ENCODE measurements at places on chromosomes 11 and 22.

DNA sequence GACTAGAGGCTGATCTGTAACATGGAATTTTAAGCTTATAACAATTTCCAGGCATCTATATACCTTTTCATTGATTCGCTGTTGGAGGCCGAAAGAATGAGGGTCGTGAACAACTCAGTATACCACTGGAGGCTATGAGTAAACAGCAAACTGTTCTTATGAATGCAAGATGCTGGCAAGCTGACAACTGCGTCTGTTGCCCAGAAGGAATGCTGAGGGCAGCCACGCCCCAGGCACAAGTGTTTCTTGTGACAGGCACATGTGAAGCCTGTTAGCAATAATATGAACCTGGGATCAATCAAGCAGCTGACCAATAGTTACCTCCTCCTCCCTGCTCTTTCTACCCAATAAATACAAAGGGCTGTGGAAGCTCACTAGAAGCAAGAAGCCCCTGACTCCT is 15.3 kb downstream of the RTCB start:
- DNase-seq = no peak

GRCh38 chr11:43503417-43503816 is 144.7 kb downstream of the TTC17 start:
- DNase-seq = no peak

DNA sequence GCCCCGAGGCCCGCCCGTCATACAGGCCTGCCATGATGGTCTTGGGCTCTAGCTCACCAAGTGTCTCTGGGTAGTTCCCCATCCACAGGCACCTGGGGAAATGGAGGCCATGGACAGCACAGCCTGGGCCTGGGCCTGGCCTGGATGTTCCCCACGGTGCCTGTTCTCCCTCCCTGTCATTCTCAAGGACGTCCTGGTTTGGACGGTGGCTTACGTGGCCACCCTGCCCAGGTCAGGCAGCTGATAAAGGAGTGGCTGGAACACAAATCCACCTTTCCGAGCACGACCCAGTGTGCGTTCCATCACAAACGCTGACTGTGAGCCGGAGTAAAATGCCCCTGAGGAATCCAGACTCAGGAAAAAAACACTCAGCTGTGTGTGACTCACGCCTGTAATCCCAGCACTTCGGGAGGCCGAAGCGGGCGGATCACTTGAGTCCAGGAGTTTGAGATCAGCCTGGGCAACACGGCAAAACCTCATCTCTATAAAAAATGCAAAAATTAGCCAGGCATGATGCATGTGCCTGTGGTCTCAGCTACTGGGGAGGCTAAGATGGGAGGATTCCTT is 41.2 kb upstream of the TESMIN start:
- no peak for DNase-seq

- no peak for DNase-seq
Measured at GRCh38 chr11:79046366-79046765, 394.5 kb downstream of the TENM4 start.

- no peak for DNase-seq
Measured at GRCh38 chr22:24554313-24555164, at the start of gene GUCD1. Gene GUCD1 (minus strand): TSS chr22:24555138. CDS start chr22:24554991, 147 bp downstream.

GRCh38 chr11:109241988-109242536 is 179.9 kb upstream of the C11orf87 start:
- DNase-seq = no peak

DNA sequence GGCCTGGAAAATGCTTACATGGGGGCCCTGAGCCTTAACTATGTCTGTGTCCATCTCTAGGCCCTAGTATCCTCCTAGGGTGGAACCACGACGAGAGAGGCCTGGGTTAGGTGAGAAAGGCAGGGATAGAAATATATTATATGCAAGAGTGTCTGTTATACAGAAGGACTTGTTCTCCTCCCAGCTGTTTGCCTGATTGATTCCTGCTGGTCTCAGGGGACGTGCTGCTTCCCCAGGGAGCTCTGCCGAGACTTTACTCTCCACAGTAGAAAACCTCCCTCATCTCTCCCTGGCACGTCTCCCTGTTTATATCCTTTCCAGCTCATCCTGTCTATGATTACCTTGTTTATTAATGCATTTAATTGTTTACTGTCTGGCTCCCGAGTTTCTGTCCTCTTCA is 132.6 kb downstream of the MIAT start:
- no peak for DNase-seq

DNA sequence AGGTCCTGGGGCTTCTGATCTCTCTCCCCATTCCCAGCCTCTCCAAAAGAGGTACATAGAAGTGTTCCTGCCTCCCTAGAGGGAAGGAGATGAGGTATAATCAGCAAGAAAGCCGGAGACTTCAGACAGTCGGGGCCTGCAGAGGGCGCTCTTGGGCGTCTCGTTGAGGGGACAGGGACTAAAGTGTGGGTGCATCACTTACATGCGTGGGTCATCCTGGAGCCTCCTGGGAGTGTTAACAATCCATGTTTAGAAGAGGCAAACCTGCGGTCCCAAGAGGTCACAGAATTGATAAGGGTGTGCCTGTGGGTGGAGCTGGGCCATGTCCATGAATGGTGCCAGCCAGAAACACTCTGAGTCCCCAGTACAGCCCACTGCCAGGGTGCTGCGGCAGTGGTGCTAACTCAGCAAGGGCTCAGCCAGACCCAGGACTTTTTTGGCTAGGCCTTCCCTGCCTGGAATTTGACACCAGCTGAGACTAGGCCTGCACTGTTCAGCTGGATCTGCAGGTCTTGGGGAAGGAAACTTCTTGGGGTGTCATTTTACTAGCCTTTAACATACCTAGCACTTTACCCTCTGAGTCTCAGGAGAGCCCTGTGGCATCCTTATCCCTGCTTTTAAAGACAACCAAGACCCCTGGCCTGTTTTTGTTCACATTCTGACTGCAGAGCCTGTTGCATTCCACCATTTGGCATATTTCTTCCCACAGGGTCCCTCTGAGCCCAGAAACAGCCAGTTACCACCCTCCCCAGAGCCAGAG is 5.5 kb downstream of the YDJC start:
- no peak for DNase-seq

DNA sequence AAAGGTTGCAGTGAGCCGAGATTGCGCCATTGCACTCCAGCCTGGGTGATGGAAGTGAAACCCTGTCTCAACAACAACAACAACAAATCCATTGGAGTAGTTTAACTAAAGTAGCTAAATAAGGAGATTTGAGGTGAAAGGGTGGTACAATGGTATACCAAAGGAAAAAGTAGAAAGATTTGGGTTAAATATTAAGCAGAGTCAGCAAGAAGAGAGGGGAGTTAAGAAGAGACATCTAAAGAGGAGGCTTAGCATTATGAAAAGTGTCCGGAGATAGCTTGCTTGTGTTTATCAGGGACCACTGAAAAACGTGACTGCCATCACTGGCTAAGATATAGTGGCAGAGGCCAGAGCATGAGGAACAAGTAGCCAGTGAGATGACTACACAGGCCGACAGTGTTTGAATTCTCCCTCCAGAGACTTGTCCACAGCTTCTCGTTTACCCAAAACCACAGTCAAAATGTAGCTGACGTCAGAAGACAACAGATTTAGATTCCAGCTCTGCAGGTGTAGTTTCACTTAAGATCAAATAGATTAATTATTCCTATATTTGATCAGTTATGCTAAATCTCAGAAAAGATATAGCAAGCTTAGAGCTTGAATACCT is 32.6 kb upstream of the GRK2 start:
- DNase-seq = no peak

- DNase-seq = no peak
Measured at GRCh38 chr11:39724404-39724803, 1735.0 kb downstream of the LRRC4C start.

DNA sequence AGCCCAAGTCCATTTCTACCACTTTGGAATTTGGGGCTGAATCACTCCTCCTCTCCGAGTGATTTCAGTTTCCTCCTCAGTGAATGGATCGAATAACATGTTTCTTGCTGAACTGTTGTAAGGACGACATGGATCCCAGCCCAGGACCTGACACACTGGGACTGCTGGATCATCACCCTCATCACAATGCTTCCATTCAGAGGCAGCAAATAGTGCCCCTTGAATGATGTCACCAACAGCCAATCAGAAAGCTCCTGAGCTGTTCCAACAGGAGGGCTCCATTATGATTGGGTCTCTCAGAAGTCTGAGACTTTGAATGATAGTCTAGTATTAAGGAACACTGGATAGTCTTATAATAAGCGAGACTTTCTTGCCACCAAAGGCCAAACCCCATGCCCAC is 158.9 kb downstream of the MYO18B start:
- no peak for DNase-seq

DNA sequence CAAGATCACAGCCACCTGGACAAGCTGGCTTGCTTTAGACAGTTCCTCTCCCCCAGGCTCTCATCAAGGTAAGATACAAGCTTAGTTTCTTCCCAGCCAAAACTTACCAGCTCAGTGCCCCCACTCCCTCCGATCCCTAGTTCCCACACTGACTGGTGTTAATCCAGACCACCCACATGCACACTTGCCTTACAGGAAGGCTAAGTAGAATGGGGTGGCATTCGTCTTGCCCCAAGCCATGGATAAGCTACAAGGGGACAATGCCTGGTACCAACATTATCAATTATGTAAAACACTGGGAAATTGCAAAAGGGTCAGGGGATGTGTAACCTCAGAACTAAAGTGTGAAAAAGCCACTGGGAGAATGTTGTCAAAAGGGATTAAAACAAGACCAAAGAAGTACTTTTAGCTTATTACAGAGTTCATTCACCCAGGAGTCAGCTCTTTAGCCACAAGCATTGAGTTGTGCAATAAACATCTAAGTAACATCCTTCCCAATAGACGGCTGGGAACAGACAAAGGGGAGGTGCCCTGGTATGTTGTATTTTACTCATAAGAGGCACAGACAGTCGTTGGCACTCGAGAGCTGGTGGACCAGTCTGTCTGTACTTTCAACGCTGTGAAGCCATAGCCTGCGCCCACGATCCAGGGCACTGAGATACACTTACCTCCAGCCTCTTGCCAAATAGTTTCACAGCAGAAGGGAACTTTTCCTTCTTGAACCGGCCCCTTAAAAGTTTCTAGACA is 1.1 kb downstream of the DHCR7 start:
- peak; percentile 38 for DNase-seq

GRCh38 chr11:110366291-110366690 is 63.5 kb upstream of the FDX1 start:
- no peak for DNase-seq

- DNase-seq = no peak
Measured at GRCh38 chr11:91174193-91174592, 951.3 kb upstream of the CHORDC1 start.

- DNase-seq = no peak
Measured at GRCh38 chr11:46450846-46451477, 59.4 kb upstream of the CHRM4 start.

- DNase-seq = no peak
Measured at GRCh38 chr11:70871881-70872280, 380.5 kb downstream of the SHANK2 start.

Measured in KG1 (cell line).